ENCODE measurements at places on chromosomes 12 and 14. TPM values are rescaled to one million over a fixed set of nuclear protein-coding genes. Genes with fewer than 3 reads are reported as not detected.

The APOF gene
- not detected for total RNA-seq

GRCh38 chr14:54478636-54479215, 10.1 kb downstream of the GMFB start:
- DNase-seq: no peak

DNA sequence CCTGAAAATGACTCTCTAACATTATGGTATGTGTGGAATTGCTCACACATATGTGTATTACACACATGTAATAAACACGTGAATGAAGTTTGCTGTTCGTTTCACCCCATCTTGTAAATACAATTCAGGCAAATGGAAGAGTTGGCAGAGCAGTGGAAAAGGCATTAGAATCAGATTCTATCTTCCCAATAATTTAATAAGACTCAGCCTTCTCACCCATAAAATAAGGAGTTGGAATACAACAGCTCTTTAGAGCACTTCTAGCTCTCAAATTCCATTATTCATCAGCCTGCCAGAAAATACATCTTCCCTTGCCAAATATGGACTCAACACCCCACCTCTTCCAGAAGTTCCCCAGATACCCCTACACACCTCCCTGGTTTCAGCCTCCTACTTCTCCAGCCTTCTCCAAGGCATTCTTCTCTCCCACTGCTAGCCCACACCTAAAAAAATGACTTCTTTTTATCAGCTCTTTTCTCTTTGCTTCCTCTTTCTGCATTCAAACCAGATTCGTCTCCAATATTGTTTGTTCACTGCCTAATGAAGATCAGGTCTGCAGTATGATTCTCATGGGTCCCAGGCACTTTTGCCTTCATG, 66.2 kb upstream of the DYRK2 start:
- DNase-seq: no peak

DNA sequence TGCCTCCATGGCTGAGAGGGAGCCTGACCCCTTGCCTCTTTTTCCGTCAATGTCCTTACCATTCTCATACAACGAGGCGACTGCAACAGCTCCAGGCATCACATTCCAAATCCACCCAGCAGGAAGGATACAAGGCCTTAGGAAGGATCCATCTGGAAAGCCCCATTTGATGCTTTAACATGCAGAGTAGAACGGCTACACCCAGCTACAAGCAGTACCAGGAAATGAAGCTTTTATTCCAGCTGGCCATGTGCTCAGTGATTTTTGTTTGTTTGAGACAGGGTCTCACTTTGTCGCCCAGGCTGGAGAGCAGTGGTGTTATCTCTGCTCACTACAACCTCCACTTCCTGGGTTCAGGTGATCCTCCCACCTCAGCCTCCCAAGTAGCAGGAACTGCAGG, 124.8 kb downstream of the TMEM132D start:
- DNase-seq: no peak
